ENCODE measurements at places on chromosomes 2 and 18.
A peak's percentile ranks its signal among the peaks of the same experiment; 100 is the strongest.

DNA sequence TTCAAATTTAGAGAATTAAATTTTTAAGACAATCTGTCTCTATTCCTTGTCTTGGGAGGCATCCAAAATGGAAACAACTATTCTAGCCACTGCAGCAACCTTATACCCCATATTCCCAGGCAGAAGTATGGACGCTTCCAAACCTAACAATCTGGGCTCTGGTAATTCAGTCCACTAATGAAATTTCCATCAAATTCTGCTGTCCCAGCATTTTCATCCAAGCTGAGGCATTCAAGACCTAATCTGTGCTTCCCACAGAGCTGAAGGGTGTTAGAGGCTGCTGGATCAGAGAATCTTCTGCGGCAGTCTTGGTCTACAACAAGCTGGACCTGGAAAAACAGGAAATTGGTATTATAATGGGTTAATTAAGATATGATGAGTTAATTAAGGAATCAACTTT lies 42.5 kb upstream of the CYRIA start:
- DNase-seq: no peak

- peak; percentile 28 for DNase-seq
These were observed 106.1 kb upstream of the ALKAL2 start for GRCh38 chr2:393711-394696.

- no peak for DNase-seq
These were observed 39.6 kb downstream of the ASB1 start for GRCh38 chr2:238466243-238466756.

- DNase-seq: peak; percentile 27
These were observed 17.7 kb downstream of the MAP2 start for GRCh38 chr2:209441541-209441940.

GRCh38 chr2:84493514-84493913 lies 22.8 kb upstream of the DNAH6 start:
- DNase-seq: no peak

GRCh38 chr18:50209311-50209710 lies 14.4 kb upstream of the MYO5B start:
- no peak for DNase-seq

DNA sequence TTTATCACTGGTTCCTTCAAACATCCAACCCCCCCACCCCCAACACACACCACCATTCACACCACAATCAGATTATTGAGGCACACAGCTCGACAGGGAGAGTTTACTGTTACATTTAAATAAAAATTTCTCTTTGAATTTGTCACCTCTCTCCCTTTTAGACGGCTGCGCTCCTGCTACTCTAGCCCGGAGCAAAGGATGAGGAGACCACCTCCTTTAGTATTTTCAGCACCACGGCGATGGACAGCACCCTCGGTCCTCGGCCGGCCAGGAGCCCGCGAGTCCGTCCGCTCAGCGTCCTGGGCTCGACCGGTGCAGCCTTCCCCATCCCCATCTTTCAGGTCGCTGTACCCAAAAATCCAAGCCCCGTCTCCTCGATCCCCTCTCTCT lies 892 bp downstream of the CELF4 start:
- DNase-seq: peak; percentile 37

GRCh38 chr2:231197706-231198290 lies 633 bp upstream of the ARMC9 start:
- DNase-seq: no peak

DNA sequence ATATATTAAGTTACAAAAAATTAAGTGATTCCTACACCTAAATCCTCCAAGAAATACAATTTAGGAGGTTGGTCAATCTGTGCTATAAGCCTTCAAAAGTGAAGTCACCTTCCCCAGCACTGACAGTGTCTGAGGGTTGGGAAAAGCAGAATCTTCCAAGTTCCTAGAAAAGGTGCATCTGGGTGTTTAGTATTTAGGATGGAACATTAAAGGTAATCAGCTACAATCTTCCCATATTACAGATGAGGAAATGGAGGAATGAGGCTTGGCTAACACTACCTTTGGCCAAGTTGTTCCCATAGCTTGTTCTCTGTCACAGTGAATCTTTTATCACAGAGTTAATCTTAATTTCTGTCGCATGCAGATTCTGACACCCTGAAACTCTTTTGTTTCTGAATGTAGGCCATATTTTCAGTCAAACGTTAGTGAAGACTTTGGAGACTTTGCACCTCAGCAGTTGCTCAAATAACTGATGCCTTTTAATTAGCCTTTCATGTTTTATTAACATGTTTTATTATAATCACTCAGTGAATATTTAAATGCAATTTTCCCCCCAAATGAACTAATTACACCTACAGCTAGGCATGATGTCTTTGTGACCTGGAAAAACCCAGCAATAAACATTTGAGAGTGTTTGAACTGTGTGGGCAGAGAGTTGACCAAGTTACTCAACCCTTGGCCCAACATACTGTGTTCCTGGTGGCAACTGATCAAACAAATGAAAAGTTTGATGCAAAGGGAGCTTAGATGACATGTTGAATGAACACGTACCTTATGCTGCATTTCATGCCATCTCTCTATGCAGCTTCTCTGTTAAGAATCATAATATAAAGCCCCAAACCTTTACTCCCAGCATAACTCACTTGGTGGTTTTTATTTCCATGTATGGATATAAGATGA lies 17.6 kb downstream of the FN1 start:
- no peak for DNase-seq

DNA sequence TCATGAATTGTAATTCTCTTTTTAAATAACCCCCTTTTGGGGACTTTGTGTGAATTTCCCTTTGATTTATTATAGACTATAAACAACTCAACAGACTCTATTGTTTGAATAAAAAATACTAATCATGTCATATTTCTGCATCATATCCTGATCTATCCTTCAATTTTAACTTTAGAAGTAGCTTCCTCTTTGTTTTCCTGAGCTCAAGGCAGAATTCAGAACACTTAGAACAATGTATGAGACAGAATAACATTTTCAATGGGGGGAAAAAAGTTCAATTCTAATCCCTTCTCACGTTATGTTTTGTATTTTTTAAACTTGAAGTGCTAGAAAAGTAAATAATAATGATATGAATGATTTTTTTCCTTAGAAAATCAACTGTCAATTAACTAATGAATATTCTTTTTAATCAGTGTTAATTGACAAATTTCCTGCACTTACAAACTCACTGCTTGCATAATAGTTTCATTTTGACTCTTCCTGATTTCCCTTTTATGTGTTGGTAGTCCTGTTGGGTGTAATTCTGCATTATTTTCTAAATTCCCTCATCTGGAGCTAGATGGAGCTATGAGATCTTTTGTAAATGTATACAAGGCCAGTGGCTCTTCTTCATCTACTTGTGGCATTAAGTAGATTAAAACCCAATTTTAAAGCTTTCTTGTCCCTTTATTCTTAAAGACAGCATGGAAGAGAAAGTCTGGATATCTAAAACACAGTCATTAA lies 326.1 kb downstream of the PARD3B start:
- DNase-seq: peak; percentile 17

- DNase-seq: no peak
These were observed 94.3 kb downstream of the RNF144A start for GRCh38 chr2:7011356-7012083.

DNA sequence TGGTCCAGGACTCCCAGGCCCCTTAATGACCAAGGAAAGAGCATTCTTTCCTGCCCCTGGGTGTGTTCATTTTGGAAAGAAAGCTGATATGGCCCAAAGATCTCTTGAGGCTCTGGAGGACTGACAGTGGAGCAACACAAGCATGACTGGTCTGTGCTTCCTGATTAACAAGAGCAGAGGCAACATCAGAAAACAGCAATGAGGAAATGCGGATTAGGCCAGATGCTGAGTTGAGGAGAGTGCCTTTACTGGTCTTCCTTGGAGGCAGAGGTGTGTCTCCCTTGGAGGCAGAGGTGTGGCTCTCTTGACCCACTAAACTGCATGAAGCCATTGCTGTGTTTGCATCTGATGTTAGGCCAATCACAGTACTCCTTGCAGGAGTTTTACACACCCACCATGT lies 19.9 kb downstream of the IL36B start:
- DNase-seq: no peak

GRCh38 chr2:188414869-188415753 lies 123.4 kb downstream of the GULP1 start:
- DNase-seq: no peak

- DNase-seq: peak; percentile 20
These were observed 40.3 kb downstream of the RRM2 start for GRCh38 chr2:10162586-10163497.

GRCh38 chr2:121993682-121994081 lies 238.2 kb downstream of the TSN start:
- DNase-seq: no peak

DNA sequence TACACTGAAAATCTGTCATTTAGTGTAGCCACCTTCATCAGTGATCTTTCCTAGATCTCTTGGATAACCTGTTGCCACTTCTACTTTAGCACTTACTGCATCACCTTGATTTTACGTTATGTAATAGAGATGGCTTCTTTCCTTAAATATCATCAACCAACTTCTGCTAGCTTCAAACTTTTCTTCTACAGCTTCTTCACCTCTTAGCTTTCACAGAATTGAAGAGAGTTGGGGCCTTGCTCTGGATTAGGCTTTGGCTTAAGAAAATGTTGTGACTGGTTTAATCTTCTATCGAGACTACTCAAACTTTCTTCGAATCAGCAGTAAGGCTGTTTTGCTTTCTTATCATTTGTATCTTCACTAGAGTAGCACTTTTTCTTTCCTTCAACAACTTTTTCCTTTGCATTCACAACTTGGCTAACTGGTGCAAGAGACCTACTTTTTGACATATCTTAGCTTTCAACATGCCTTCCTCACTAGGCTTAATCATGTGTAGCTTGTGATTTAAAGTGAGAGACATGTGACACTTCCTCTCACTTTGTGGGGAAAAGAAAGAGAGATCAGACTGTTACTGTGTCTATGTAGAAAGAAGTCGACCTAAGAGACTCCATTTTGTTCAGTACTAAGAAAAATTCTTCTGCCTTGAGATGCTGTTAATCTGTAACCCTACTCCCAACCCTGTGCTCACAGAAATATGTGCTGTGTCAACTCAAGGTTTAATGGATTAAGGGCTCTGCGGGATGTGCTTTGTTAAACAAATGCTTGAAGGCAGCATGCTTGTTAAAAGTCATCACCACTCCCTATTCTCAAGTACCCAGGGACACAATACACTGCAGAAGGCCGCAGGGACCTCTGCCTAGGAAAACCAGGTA lies 99.6 kb downstream of the ATL2 start:
- DNase-seq: no peak

DNA sequence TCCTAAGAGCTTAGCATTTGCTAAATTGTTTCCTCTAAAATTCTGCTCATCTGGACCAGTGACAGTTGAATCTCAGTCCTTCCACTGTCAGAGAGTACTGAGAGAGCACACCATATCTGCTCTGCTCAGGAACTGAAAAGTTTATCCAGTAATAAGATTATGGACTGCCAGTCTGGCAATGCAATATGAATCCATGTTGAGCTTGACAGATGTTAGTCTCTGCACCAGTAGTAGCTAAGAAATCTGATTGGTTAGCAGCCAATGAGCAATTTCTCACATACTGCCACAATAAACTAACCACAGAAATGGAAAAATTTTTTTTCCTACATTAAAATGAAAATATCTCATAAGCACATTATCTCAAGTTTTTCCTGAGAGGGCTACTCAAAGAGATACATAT lies 2.3 kb downstream of the PRKD3 start:
- no peak for DNase-seq

DNA sequence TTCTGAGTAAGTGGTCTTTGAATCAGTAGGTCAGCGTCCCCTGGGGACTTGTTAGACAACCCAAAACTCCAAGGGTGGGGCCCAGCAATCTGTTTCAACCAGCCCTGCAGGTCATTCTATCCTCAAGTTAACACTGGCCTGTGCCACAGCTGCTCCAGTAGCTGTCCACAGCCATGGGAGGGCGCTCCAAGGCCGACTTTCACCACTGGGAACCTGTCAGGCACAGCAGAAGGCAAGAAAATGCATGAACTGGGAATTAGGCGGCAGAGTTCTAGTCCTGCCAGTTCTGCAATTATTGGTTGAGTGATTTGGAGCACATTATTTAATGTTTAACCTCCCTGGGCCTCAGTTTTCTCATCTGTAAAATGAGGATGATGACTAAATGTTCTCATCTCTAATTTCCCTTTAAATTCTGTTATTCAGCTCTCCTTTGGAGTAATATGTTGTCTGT lies 17.4 kb upstream of the MRPL33 start:
- DNase-seq: peak; percentile 47

DNA sequence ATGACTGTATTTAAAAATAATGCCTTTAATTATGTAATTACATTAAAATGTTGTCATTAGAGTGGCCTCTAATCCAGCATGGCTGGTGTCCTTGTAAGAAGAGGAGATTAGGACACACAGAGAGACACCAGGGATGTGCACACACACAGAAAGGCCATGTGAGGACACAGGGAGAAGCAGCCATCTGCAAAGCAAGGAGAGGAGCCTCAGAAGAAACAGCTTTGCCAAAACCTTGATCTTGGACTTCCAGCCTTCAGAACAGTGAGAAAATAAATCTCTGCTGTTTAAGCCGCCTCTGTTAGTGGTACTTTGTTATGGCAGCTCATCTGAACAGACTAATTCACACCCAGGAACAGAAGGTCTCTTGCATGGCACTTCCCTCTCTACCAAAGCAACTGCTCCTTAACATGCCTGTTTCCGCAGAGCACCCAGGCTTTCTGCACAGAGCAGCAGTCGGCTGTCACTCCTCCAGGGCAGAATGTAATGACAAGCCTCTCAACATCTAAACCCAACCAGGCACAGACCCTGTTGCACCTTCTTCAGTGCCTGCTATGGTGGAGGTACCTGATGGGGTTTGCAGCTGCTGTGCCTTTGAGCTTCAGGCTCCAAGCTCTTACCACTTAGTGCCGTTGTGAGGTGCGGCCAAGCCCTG lies 377.7 kb downstream of the TDRD15 start:
- no peak for DNase-seq

DNA sequence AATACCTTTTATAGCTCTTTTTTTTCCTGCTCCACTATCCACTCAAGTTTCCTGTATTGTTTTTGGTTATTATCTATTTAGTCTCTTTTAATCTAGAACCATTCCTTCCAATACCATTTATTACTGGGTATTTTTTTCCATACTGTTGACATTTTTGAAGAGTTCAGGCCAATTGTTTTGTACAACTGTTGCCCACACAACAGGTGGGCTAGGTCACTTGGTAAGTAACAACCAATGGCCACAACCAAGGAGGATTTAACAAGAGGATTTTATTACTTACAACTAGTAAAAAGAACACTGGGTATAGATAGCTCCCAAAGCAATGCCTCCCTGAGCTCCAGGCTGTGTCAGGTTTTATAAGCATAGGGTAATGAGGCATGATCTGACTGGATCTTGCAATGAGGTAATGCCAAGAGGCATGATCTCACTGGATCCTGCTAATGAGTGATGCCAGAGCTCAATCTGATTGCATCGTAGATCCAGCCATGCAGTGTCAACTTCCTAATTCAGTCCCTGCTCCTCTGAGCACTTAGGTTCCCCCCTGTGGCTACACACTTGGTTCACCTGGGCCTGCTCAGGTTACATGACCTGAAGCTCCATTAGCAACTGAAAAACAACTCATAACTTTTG lies 7.1 kb upstream of the CEP68 start:
- no peak for DNase-seq

DNA sequence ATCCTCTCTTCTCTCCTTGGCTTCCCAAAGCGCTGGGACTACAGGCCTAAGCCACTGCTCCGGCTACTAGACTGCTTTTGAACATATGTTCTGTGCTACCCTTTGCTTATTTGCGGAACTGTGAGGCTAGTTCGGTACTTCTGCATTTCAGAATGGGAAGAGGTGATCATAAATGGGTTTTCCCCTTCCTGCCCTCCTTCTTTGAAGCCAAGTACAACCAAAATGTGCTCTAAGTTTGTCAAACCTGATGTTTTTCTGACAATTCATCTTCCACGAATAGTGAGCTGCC lies 1.7 kb upstream of the ESCO1 start:
- DNase-seq: no peak

GRCh38 chr2:133452146-133452545 lies 116.1 kb downstream of the NCKAP5 start:
- no peak for DNase-seq

All from putamen (tissue), 1 donor.